ENCODE measurements at places on chromosomes 6 and 20.

- DNase-seq, result no peak
- H3K4me1 ChIP-seq, result peaks cover 26% of the 10 kb centered on the region
- H3K4me3 ChIP-seq, result no peak overlapping the region
- no peaks in the 10 kb centered on the region for H3K27me3 ChIP-seq
- no peaks in the 10 kb centered on the region for H3K36me3 ChIP-seq
Measured at GRCh38 chr6:37042150-37042549, 36.7 kb downstream of the FGD2 start.

DNA sequence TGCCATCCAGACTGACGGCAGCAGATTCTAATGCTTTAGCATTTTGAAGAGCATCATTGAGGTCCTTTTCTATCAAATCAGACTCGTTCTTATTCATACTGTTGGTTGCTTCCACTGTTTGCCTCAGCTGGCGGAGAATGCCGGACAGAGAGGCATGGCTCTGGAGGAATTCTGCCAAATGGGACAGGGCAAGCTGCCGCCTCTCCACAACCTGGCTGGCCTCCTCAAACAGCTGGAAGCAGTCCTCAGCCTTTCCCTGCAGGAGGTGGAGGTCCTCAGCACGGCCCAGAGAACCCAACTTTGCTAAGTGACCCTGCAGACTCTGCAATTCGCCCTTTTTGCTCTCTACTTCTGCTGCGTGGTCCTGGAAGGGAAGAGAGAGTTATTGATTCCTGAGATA lies 220.5 kb downstream of the SYNE1 start:
- no peak for DNase-seq
- H3K27me3 ChIP-seq, result no peaks in the 10 kb centered on the region
- H3K4me3 ChIP-seq, result no peak overlapping the region
- H3K27ac ChIP-seq, result no peak overlapping the region
- H3K4me1 ChIP-seq, result no peaks in the 10 kb centered on the region

- no peak overlapping the region for H3K4me3 ChIP-seq
- peaks cover 62% of the 10 kb centered on the region for H3K4me1 ChIP-seq
- H3K36me3 ChIP-seq, result no peaks in the 10 kb centered on the region
Measured at GRCh38 chr6:37822851-37823682, 3.5 kb downstream of the ZFAND3 start.

DNA sequence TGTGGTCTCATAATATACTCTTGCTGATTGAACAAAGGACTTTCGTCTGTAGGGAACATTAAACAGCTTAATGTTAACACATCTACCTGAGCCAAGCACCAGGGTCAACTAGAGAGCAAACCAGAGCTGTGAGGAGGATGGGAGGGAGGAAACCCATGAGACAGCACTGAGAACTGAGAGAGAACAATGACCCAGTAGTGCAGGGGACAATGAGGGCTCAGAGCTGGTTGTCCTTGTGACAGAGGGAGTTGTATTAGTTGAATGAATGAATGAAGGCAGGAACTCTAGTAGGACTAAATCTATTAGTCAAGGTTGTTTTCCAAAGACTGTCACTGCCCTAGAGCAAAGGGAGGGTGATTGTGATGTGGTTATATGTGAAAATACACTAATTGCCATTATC lies 28.2 kb upstream of the GSTA4 start:
- no peaks in the 10 kb centered on the region for H3K27me3 ChIP-seq
- no peaks in the 10 kb centered on the region for H3K4me1 ChIP-seq
- no peak for DNase-seq

GRCh38 chr6:133359256-133359655 lies 118.1 kb downstream of the EYA4 start:
- no peak for DNase-seq
- H3K36me3 ChIP-seq, result no peaks in the 10 kb centered on the region
- H3K27ac ChIP-seq, result no peak overlapping the region
- H3K27me3 ChIP-seq, result no peaks in the 10 kb centered on the region
- no peaks in the 10 kb centered on the region for H3K4me1 ChIP-seq

DNA sequence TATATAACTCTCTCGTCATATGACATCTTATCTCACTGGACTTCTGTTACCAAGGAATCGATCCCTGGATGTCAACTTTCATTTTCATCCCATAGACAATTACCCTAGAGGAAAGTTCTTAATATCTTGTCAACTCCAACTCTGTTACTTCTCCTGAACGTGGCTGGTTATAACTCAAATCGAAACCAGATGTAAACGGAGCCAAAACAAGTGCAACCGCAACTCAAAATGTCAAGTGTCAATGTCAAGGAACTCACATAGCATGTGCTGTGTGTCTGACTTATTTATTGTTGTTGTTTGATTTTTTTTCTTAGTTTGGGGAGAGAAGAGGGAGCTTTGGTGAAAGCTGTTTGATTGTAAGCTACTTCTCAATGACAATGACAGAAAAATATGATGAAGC lies 108.6 kb downstream of the VIP start:
- H3K4me3 ChIP-seq, result no peak overlapping the region
- no peak for DNase-seq
- H3K36me3 ChIP-seq, result no peaks in the 10 kb centered on the region

DNA sequence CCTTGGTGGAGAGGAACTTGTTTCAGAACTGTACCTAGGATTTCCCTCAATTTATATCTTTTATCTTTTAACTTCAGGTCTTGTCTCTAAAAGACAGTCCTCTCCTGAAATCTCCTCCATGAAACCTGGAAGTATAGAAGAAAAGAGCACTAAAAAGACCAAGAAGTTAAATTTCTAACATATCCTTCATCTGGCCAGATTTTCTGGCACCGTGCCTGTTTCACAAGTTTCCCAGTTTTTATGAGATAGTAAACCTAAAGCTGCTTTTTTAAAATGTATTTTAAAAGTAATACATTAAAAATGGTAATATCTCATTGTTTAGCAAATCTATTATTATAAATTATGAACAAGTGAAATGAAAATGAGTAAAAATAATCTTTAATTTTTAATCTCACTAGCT lies 348.3 kb upstream of the RSPO3 start:
- no peaks in the 10 kb centered on the region for H3K36me3 ChIP-seq
- no peaks in the 10 kb centered on the region for H3K4me1 ChIP-seq
- H3K27ac ChIP-seq, result no peak overlapping the region

GRCh38 chr6:89997456-89998445 lies 103.5 kb downstream of the GJA10 start:
- H3K27ac ChIP-seq, result no peak overlapping the region
- no peaks in the 10 kb centered on the region for H3K36me3 ChIP-seq
- H3K27me3 ChIP-seq, result no peaks in the 10 kb centered on the region
- H3K4me3 ChIP-seq, result no peak overlapping the region

DNA sequence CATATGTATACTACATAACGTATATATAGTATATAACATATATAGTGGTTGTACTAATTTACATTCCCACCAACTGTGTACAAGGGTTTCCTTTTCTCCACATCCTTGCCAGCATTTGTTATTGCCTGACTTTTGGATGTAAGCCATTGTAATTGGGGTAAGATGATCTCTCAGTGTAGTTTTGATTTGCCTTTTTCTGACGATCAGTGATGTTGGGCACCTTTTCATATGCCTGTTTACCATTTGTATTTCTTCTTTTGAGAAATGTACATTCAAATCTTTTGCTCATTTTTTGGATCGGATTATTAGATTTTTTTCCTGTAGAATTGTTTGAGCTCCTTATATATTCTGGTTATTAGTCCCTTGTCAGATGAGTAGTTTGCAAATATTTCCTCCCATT lies 11.4 kb downstream of the SYNJ2 start:
- H3K4me3 ChIP-seq, result no peak overlapping the region
- H3K27ac ChIP-seq, result no peak overlapping the region
- no peaks in the 10 kb centered on the region for H3K27me3 ChIP-seq
- no peaks in the 10 kb centered on the region for H3K36me3 ChIP-seq
- DNase-seq, result no peak

- H3K4me3 ChIP-seq, result no peak overlapping the region
- no peaks in the 10 kb centered on the region for H3K4me1 ChIP-seq
- H3K27me3 ChIP-seq, result no peaks in the 10 kb centered on the region
Measured at GRCh38 chr6:129513471-129513870, 196.5 kb downstream of the ARHGAP18 start.

DNA sequence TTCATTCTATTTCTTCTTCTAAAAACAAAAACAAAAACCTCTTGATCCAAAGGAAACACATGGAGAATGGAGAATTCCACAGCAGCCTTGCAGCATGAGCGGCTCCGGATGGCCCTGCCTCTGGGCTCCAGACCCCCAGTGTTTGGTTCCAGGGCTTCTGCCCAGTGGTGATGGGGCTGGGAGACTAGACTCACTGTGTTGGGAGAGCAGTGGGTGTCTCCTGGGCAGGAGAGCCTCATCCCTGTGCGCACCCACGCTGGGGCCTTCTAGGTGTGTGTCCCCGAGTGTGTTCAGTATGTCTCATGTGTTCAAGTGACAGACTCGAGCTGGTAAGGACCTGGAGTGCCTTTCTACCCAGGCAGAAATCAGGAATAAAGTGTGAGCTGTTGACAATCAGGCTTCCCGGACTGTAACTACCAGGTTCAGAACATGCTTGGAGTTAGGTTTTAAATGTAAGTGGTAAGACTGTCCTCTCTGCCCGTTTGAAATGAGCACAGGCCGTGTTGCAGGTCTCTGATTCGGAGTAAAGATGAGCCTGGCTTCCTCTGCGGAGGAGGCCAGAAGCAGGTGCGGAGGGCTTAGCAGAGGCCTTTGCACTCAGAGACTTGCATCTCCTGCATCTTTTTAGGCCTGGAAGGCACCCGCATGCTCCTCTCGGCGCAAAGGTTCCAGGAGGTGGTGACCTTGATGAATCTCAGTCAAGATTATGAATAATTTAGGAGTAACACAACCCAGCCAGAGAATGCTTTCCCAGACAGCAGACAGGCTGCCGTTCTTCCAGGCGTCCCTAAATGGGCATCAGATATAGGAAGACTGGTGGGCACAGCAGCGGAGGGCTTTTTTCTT lies 253.6 kb downstream of the CDH26 start:
- H3K4me3 ChIP-seq, result no peak overlapping the region
- H3K27ac ChIP-seq, result no peak overlapping the region
- no peaks in the 10 kb centered on the region for H3K4me1 ChIP-seq

- H3K27ac ChIP-seq, result no peak overlapping the region
- H3K36me3 ChIP-seq, result no peaks in the 10 kb centered on the region
- no peaks in the 10 kb centered on the region for H3K27me3 ChIP-seq
- no peak for DNase-seq
- no peaks in the 10 kb centered on the region for H3K4me1 ChIP-seq
- no peak overlapping the region for H3K4me3 ChIP-seq
Measured at GRCh38 chr6:39300739-39301138, 13.5 kb downstream of the KCNK17 start.

GRCh38 chr6:137013738-137014602 lies 30.8 kb downstream of the IL20RA start:
- no peaks in the 10 kb centered on the region for H3K36me3 ChIP-seq
- no peak overlapping the region for H3K4me3 ChIP-seq
- H3K4me1 ChIP-seq, result no peaks in the 10 kb centered on the region
- no peak overlapping the region for H3K27ac ChIP-seq

- H3K27me3 ChIP-seq, result no peaks in the 10 kb centered on the region
- no peak overlapping the region for H3K4me3 ChIP-seq
- H3K27ac ChIP-seq, result no peak overlapping the region
- no peaks in the 10 kb centered on the region for H3K36me3 ChIP-seq
- H3K4me1 ChIP-seq, result peaks cover 65% of the 10 kb centered on the region
Measured at GRCh38 chr20:8156235-8157079, 24.4 kb downstream of the PLCB1 start.

GRCh38 chr6:53347250-53347920 lies 1.4 kb downstream of the ELOVL5 start:
- H3K4me1 ChIP-seq, result peaks cover 54% of the 10 kb centered on the region
- H3K4me3 ChIP-seq, result peak overlapping the region; percentile 88
- peak overlapping the region; percentile 96 for H3K27ac ChIP-seq
- no peaks in the 10 kb centered on the region for H3K27me3 ChIP-seq

GRCh38 chr6:144033816-144034735 lies 26.0 kb upstream of the PLAGL1 start:
- H3K4me3 ChIP-seq, result no peak overlapping the region
- H3K36me3 ChIP-seq, result no peaks in the 10 kb centered on the region
- no peak for DNase-seq
- no peak overlapping the region for H3K27ac ChIP-seq
- H3K4me1 ChIP-seq, result peaks cover 11% of the 10 kb centered on the region
- no peaks in the 10 kb centered on the region for H3K27me3 ChIP-seq

GRCh38 chr6:151719070-151719469 lies 88.4 kb upstream of the ESR1 start:
- H3K4me1 ChIP-seq, result peaks cover 27% of the 10 kb centered on the region
- H3K27me3 ChIP-seq, result no peaks in the 10 kb centered on the region
- no peaks in the 10 kb centered on the region for H3K36me3 ChIP-seq
- no peak for DNase-seq
- no peak overlapping the region for H3K27ac ChIP-seq

DNA sequence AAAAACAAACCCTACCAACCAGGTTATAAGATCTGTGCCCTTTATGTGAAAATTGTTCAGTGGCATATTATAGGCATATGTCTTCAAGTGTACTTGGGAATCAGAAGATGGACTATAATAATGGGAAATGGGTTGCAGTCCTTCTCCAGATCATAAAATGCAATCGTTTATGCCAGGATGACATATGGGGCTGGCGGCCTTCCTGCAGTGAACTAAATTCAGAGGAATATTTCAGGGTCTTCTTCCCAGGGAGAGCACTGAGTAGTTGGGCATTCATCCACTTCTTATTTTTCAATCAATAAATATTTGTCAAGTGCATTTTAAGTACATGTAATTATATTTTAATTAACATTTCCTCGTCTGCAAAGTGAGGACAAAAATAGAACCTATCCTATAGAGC lies 176.2 kb upstream of the CNR1 start:
- no peaks in the 10 kb centered on the region for H3K4me1 ChIP-seq
- DNase-seq, result no peak
- H3K4me3 ChIP-seq, result no peak overlapping the region
- no peaks in the 10 kb centered on the region for H3K27me3 ChIP-seq
- H3K36me3 ChIP-seq, result no peaks in the 10 kb centered on the region

GRCh38 chr6:56244528-56245253 lies 2.7 kb downstream of the COL21A1 start:
- H3K36me3 ChIP-seq, result no peaks in the 10 kb centered on the region
- no peak for DNase-seq
- H3K27ac ChIP-seq, result no peak overlapping the region
- H3K4me1 ChIP-seq, result no peaks in the 10 kb centered on the region
- no peak overlapping the region for H3K4me3 ChIP-seq

DNA sequence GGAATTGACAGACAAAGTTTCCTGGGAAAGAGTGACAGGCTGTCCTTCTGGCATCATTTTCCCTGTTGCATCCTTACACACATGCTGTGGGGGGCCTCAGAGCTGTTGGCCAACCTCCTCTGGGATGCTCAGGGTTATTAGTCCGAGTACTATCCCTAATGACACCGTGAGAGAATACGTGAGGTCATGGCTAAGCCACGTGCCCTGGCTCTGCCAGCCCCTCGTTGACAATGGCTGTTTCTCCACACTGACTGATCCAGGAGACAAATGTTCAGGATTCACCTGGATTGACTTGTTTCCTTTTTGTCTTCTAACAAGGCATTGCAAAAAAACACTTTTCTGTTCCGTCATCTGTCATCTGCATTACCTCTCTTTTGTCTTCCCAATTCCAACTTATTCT lies 604.6 kb downstream of the TFAP2A start:
- no peaks in the 10 kb centered on the region for H3K36me3 ChIP-seq
- no peak overlapping the region for H3K27ac ChIP-seq
- no peak for DNase-seq

All from CD4-positive, alpha-beta memory T cell (primary cell).